Mucosa of descending colon (tissue), 3 donors: ENCODE measurements at places on chromosomes 7 and 10. TPM values are rescaled to one million over a fixed set of nuclear protein-coding genes. Genes with fewer than 3 reads are reported as not detected.

AMZ1 gene
- 0.61 TPM for total RNA-seq

ZNF479 gene
- not detected for total RNA-seq

SCIN gene
- 25.1 TPM for total RNA-seq

OTUD1 gene
- 15.7 TPM for total RNA-seq

ADARB2 gene
- total RNA-seq = 4.2 TPM

- no peak for DNase-seq
Measured at GRCh38 chr7:139845443-139845805, 16.4 kb downstream of the TBXAS1 start.

- no peak for DNase-seq
Measured at GRCh38 chr10:69628891-69629290, 1.2 kb upstream of the FAM241B start.

GRCh38 chr10:99346247-99346646 lies 17.1 kb downstream of the CNNM1 start:
- no peak for DNase-seq

GRCh38 chr10:75525646-75526045 lies 94.2 kb downstream of the LRMDA start:
- no peak for DNase-seq

DNA sequence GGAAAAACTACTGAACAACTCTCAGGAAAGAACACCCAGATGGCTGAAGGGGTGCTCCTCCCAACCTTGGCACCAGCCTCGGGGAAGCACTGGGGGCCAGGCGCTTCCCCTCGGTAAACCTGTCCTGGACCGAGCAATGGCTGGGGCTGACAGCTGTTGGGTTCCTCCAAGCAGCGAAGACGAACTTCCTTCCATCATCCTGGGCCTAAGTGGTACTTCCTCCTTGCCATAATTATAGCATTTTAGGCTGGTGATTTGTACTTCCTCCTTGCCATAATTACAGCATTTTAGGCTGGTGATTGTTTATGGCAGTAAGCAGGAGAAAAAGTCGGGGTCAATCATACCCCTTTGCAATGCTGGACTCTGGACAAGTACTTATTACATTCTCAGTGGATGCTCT lies 69.3 kb downstream of the MYOF start:
- no peak for DNase-seq

GRCh38 chr7:80650030-80650429 lies 11.6 kb downstream of the CD36 start:
- no peak for DNase-seq

DNA sequence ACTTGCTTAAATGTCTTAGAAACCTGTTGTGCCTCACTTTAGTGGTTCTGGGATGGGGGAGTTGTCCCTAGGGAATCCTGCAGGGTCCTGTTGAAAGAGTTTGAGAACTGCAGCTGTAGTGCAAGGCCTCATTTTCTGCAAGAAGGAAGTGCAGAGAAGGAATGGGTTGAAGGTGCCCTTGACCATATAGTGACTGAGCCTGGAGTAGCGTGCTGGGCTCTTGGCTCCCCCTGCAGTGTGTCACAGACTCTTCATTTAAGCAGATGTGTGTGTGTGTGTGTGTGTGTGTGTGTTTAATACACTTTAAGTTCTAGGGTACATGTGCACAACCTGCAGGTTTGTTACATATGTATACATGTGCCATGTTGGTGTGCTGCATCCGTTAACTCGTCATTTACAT lies 92.2 kb downstream of the GRK5 start:
- peak; percentile 26 for DNase-seq

GRCh38 chr10:70155255-70155838 lies 8.8 kb upstream of the TYSND1 start:
- DNase-seq = no peak

- no peak for DNase-seq
Measured at GRCh38 chr7:22420973-22421635, 64.2 kb upstream of the RAPGEF5 start.
